Stimulated activated CD8-positive, alpha-beta memory T cell treated with anti-CD3 and anti-CD28 coated beads, Interleukin-4, amount 100 ng/mL, for 1 hour (primary cell): ENCODE measurements at places on chromosomes 7 and 10.

- DNase-seq = no peak
Observed at GRCh38 chr10:132240156-132240555, 53.4 kb downstream of the DPYSL4 start.

DNA sequence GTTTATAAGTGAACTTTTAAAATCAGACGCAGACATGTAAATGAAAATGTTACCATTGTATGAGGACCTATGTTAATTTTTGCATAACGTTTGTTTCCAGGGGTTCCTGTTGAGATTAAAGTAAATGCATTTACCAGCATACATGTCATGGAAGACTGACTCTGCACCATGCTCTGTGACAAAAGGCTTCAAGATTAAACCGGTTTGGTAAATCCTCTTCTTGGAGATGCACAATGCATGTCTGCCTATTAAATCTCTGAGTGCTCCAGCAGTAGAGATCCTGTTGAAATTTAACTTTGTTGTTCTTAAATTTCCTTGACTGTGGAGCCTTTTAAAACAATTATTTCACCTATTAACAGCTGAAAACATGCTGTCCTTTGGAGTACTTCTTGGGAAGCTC lies 36.5 kb upstream of the JAZF1 start:
- DNase-seq = no peak

GRCh38 chr7:38909870-38910269 lies 879 bp upstream of the VPS41 start:
- no peak for DNase-seq

- no peak for DNase-seq
Observed at GRCh38 chr10:121596689-121597503, 1.3 kb downstream of the FGFR2 start.

DNA sequence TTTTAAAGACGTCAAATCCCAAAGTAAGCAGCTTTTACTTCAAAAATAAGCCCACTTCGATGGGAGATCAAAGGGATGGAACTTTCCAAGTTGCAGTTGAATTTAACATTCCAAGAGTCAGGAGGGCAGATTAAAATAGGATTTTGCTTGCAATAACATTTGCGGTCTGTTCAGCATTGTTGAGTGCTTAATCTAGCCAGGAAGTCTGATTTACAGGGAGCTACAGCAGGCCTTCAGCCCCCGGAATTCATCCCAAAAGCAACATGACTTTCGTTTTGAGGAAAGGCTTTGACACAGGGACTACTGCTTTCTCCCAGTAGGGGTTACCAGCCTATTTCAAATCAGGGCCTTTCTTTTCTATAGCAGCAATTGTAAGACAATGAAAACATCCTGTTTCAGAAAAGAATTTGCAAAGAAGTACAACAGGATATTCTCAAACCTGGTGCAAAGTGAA lies 279.6 kb upstream of the PITRM1 start:
- DNase-seq = no peak

GRCh38 chr7:42692621-42693020 lies 219.2 kb downstream of the C7orf25 start:
- no peak for DNase-seq

GRCh38 chr7:151178236-151178635 lies 8.8 kb downstream of the ASB10 start:
- no peak for DNase-seq

- no peak for DNase-seq
Observed at GRCh38 chr7:104127204-104127603, 80.6 kb downstream of the ORC5 start.

DNA sequence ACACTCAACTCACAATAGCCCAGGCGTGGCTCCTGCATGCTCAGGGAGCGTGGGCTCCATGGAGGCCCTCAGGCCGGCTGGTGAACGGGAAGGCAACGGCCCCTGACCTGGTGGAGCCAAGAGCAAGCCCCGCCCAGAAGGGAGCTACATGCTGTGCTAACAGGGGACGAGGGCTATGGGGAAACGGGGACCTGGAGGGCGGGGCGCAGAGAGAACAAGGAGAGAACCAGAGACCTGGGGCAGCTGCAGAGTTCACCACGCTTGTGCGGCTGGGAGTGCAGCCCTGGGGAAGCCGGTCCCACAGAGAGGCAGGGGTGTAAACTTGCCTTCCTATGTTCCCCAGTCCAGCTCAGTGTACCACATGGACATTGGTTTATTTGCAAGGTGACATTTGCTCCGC lies 69.2 kb upstream of the PPP2R2D start:
- no peak for DNase-seq

DNA sequence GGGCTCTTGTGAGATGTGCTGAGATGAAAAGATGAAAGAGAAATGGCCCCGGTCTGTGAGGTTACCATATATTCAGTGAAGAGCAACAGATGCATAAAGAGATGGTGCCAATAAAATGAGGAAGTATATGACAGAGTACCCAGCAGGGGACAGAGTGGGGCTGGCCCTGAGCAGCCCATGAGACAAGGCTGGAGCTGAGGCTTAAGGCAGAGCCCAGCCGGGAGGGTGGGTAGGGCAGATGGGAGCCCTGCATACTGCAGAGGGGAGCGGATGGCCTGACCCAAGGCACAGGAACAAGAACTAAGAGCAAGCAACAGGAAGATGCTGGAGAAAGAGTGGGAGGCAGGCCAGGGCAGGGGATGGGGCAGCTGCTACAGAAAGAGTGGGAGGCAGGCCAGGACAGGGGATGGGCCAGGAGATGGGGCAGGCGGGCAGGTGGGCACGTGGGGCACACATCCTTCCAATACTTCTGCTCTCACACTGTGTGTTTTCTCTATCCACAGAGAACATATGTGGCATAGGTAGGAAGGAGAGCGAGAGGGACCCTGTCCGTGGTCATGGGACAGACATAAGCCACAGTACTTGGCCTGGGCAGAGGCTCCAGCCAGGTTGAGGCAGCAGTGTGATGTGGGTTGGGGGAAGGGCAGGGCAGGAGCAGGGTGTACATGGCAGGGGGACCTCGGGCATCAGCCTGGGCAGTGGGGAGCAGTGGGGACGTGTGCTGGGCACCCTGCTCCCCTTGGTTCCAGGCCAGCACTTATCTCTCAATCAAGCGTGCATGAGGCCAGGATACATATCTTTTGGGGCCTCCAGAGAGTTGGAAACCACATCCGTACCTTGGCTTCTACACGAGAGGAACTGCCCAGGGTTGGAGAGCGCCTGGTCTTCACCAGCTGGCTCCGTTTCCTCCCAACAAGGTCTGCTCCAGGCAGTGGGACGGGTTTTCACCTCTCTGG lies 91.6 kb upstream of the IKZF1 start:
- DNase-seq = no peak

DNA sequence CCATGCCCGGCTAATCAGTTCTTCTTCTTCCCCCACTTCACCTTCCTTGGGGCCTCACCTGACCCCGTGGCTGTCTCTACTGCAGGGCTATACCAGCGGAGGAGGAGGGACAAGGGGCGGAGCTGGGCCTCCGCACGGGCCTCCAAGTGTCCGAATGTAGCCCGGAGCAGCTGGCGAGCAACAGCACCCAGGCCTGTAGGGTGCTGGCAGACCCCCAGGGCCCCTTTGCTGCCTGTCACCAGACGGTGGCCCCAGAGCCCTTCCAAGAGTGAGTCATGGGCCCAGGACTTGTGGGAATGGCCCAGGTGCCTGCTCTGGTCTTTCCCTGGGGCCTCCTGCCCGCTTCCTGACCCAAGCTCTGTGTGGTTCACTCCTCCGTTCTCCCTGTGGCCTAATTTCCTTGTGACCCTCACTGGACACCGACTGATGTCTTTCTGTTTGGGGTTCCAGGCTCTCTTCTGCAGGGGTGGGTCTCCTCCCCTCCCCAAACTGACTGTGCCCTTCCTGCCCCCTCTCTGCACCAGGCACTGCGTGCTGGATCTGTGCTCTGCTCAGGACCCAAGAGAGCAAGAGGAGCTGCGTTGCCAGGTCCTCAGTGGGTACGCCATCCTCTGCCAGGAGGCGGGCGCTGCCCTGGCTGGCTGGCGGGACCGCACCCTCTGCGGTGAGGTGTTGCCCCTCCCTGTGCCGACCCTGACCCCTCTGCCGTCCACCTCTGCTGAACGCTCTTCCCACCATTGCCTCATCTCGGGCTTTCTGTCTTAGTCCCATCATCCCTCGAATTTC lies 35.2 kb downstream of the EPHB4 start:
- DNase-seq = no peak

GRCh38 chr7:14688208-14688607 lies 214.3 kb downstream of the DGKB start:
- no peak for DNase-seq

DNA sequence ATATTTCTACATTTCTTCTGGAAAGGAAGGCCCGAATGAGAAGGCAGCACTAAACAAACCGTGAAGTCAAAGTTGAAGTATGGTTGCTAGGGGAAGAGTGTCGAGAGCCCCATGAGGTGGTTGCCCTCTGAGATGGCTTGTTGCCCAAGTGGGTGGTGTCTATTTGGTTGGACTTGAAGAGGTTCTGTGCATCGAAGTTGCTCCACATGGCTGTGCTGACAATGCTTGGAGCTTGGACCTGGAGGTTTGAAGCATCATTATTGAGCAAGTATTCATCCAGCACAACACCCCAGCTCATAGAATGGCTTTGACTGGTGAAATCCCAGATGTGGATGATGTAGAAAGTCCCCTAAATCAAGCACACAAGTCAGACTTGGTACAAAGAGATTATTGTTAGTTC lies 165.2 kb upstream of the CDCA7L start:
- no peak for DNase-seq

GRCh38 chr10:80500572-80501380 lies 36.9 kb upstream of the SH2D4B start:
- DNase-seq = no peak

DNA sequence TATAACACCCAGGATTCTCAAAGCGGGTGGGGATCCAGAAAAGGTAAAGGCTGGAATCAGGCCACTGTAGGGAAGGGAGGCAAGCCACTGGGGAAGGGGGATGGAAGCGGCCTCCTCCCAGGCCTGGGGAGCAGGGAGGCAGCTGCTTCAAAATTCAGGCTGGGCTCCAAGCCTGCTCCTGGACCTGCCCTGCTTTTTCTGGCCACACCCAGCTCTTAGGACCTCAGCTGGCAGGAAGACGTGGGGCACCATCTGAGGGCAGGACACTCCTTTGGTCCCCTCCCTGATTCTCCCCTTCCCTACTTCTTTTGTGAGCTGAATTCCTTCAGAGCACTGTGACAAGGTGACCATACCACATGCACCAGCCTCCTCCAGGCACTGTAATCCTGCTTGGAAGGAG lies 4.6 kb upstream of the LBX1 start:
- no peak for DNase-seq

DNA sequence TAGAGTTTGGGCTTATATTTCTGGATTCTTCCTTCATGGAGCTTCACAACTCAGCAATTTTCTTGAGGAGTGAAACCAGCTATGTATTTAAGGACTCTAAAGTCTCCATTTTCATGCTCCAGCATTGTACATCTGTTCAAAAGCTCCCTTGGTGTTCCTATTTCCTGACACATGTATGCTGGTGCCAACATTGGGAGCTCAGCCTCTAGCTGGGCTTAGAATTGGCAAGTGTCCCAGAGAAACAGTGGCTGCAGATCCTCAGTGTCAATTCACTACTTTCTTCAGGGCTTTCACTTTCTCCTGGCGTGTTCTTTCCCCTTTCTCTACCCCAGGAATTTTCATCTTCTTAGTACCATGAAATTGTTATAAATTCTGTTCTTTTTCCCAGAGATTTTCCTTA lies 103.1 kb downstream of the ZNF467 start:
- DNase-seq = no peak

- DNase-seq = no peak
Observed at GRCh38 chr10:2121929-2122328, 384.6 kb upstream of the ADARB2 start.
